ENCODE measurements at places on chromosomes 7 and 10.

DNA sequence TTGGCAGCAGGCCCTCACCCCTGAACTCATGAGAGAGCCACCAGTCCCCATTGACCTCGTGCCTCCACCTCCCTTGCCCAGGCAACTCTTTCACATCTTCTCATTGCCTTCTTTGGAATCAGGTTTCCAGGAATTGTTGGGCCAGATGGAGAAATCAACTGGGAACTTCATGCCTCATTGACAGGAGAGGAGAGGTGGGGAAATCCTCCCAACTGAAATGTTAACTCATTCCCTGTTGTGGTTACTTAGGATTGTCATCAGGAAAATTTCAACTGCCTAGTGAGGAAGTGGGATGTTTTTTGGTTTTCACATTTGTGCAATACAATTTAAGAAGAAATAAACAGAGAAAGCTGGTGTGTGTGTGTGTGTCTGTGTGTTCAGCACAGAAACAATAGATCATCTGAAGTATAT lies 106.6 kb upstream of the INHBA start:
- DNase-seq: no peak

DNA sequence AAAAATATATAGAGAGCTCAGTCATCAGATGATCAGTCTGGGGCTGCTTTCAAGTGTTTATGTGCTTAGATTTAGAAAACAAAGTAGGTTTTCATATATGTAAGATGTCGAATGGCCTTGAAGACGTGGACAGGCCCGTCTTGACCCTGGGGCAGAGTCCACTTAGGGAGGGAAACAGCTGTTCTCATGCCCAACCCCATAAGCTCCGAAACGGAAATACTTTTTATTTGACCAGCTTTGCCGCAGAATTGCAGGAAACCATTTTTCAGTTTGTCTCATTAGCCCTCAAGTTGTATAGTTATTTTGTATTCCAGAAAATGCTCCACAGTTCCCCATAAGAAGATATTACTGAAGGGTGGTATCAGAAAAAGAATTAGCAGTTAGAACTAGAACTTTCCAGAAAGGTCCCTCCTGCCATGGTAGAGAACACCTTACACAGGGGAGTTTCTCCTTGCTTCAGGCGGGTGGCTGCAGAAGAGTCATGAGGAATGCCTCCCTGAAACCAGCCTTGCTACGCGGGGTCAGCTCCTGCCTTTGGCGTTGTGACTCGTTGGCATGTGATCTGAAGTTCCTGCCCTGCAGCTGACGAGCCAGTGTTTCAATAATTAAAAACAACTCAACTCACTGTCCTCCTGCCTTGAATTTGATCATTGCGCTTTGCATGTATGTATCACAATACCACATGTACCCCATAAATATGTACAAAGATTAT lies 192.7 kb downstream of the CELF2 start:
- DNase-seq: no peak

DNA sequence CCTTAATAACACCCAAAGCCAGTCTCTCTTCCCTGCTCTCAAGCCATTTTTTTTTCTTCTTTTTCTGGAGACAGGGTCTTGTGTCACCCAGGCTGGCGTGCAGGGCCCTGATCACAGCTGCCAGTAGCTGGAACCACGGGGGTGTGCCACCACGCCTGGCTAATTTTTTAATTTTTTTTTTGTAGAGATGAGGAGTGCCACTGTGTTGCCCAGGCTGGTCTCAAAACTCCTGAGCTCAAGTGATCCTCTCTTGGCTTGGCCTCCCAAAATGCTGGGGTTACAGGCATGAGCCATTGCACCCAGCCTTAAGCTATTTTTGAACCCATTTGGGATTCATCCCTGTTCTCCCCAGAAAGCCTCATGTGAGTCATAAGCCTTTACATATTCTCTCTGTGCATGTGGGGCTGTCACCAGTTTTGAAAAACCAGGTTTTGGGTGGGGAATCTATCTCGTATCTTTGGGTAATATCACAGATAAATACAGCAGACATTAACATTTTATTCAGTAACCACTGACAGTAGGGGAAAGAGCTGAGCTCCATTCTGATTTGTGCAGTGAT lies 15.5 kb downstream of the ZNF487 start:
- no peak for DNase-seq

DNA sequence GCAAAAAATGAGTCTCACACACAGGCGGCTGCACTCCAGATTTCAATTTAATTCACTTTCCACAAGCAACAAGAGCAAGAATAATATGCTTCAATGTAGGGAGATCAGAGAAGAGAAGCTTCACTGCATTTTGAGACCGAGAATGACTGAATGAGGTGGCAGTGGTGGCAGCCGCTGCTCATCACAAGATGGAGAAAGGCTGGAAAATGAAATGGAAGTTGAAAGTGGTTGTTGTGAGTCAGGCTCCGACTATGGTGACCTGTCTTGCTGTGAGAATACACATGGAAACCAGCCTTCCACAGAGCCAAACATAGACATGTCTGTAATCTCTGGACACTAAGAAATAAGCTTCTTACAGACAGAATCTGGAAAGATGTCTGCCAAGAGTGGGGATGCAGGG lies 499.6 kb upstream of the LRRN3 start:
- DNase-seq: no peak

DNA sequence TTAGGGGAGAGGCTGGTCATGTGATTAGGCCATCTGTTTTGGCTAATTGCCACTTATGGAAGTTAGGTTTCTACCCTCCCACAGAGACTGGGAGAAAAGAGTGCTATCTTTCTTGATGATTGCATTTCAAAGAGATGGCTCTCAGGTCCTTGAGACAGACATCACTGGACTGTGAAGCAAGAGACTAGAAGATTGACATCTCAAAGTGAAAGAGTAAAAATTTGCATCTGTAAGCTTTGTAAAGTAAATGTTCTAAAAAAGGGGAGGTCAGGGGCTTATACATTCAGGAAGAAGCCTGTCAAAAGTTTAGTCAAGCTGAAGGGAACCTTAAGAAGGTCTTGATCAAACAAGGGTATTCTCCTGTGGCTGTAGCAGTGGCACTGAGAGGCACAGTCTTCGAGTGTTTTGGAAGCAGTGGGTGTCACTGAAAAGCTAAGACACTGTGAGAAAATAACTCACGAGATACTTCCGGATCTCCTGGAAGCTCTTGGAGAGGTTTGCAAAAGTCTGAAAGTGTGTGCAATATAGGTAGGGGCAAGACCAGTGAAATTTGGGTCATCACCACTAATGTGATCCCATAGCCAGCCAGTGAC lies 342.1 kb downstream of the PHF14 start:
- no peak for DNase-seq

- no peak for DNase-seq
These were observed 523.0 kb downstream of the ANKRD7 start for GRCh38 chr7:118747473-118747872.

DNA sequence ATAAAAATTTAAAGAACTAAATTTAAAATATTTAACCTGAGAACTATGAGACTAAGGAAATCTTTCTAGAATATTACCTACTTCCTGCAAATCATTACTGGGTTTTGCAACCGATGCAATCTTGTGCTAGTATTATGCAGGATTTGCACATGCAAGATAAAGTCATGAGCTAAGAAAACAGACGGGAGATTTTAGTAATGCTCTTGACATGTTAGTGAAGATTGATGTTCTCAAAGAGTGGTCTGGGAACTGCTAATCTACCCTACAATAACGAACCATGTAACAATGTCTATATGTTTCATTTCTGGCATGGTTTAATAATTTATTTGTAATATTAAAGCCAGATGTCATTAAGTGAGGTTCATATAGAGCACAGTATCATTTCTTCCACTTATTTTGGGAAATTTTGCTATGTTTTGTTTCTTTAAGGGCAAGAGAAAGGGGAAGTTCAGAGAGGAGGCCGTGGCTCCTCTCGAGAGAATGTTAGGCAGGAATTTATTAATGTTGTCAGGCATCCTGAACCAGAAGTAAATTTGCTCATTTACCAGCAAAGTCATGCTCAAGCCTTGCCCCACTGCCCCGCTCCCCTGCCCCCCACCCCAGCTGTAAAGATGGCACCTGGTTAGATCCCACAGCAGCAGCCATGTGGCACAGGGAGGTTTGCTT lies 22.8 kb downstream of the LRRC17 start:
- no peak for DNase-seq

- DNase-seq: no peak
These were observed 88.3 kb downstream of the ARMH3 start for GRCh38 chr10:101967713-101968112.

- peak; percentile 20 for DNase-seq
These were observed 4.1 kb downstream of the IMPDH1 start for GRCh38 chr7:128405471-128406313.

DNA sequence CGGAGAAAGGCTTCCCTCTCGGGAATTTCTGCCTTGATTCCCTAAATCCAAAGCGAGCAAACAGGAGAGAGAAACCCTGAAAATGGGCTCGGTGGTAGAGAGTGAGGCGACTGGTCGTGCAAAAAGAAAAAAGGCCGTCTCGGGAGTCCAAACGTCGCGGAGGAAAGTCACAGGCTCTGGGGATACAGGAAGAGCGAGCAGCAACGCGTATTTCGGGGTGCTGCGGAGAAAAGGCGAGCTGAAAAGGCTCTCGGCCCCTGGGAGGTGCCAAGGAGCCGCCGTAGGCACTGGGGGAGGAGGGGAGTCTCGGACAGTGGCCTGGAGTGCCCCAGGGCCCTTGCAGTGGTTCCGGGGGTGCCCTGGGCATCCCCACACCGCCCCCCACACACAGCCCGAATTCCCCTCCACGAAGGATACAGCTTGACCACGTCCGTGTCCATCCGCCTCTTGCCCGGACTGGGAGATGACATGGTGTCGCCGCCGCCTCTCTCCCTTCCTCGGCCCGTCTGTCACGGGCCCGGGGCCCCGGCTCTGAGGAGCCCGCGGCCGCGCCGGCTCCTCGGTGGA lies 591 bp downstream of the UBE2H start:
- no peak for DNase-seq

- DNase-seq: no peak
These were observed 74.5 kb downstream of the DGKB start for GRCh38 chr7:14828053-14828452.

DNA sequence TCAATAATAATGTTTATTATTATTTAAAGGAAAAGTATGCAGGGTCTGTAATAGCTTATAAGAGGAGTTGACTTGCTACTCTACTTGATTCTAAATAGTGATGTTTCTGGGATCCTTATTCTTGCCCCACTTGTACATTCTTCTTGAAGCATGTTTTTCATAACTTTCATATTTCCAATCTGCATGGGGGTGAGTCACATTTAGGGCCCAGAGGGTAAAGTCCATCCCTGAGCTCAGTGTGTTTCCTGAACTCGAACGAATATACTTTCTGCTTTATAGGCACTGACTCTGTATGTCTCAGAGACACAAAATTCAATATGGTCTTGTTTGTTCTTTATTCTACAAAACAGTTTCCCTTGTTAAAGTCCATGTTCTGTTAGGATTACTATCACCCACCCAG lies 61.0 kb upstream of the SMIM30 start:
- no peak for DNase-seq

DNA sequence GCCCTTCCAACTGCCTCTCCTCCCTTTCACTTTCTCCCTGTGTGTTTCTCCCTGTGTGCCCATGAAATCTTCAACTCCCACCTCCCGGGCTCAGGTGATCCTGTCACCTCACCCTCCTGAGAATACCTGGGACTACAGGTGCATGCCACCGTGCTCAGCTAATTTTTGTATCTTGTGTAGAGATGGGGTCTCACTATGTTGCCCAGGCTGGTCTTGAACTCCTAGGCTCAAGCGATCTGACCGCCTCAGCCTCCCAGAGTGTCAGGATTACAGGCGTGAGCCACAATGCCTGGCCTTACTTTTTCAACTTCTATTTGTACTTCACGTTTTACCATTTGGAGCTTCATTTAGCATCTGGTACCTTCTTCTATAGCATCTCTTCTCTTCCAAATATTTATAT lies 24.9 kb downstream of the ST8SIA6 start:
- DNase-seq: no peak

DNA sequence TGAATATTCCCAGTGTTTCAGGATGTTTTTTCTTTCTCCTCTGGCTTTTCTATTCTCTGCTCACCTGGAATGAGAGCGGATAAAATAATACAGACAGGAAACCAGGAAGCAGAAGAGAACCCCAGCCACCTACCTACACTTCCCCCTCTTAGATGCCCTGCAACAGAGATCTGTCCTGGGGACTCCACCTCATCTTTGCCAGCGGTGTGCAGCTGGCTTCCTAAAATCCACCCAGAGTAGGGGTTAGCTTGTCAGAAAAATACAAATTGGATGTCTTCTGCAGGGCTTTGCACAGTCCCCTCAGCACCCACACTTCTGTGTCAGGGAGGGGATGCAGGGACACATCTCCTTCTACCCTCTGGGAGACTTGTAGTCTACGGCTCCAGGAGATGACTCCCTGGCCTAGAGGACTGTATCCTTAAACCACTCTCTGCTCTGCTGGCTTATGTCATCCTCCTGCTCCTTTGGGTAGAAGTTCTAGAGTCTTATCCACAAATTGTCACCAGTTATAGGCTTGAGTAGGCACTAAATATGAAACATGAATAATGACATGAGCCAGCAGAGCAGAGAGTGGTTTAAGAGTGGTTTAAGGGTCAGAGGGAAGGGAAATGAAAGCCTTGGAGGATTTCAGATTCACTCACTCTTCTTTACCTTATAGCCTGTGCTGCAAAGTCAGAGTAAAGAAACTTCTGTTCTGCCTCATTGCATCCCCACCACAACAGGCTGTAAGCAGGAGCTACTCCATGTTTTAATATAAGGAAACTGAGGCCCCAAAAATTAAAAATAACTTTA lies 749.4 kb downstream of the AUTS2 start:
- no peak for DNase-seq

GRCh38 chr10:1156616-1156886 lies 100.4 kb downstream of the WDR37 start:
- DNase-seq: no peak

DNA sequence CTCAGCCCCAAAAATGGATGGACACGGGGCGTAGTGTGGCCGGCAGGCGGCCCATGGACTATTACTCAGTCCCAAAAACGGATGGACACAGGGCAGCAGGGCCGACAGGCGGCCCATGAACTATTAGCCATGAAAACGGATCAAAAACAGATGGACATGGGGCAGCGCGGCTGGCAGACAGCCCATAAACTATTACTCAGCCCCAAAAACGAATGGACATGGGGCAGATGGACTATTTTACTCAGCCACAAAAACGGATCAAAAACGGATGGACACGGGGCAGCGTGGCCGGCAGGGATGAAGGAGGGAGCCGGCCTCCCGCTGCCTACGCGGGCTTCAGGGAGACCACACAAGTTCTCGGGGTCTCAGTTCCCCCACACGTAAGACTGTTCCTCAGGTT lies 32.9 kb downstream of the GPER1 start:
- no peak for DNase-seq

DNA sequence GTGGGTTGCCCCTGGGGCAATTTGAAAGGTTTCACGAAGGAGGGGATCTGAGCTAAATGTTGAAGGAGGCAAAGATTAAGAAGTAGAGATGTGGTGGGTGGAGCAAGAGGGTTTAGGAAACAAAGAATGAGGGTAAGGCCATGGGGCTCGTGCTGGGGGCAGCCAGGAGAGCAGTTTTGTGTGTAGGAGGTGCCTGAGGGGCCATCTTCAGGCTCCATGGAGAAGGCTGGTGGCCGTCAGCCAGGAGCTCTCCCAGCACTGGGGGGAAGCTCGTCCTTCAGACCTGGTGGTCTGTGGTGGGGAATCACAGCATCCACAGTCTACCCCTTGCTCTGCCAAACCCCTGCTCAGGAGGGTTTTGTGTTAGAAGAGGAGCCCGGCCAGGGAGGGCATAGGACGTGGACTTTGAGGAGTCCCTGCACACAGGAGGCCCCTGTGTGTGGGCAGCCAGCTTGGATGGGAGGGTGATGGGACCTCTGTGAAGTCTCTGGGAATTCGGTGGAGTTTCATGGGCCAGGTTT lies 11.8 kb upstream of the CXCL12 start:
- DNase-seq: no peak
